ENCODE measurements at places on chromosomes 2 and 18.

DNA sequence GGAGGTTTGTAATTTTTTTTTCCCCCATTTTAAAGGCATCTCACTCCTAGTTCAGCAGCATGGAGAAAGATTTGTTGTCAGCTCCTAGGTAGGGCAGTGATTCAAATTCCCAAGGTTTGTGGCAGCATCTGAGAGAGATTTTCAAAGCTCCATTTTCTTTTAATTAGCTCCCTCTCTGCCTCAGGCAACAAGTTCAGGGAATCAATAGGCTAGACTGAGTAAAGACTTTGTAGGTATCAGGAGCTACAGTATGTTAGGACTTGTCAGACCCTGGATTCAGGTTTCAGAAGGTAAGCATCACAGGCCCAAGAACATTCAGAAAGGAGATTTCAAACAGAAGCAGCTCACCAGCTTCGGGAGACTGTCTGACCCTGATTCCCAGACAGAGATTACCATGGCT lies 273.3 kb upstream of the ERBB4 start:
- no peak for DNase-seq

DNA sequence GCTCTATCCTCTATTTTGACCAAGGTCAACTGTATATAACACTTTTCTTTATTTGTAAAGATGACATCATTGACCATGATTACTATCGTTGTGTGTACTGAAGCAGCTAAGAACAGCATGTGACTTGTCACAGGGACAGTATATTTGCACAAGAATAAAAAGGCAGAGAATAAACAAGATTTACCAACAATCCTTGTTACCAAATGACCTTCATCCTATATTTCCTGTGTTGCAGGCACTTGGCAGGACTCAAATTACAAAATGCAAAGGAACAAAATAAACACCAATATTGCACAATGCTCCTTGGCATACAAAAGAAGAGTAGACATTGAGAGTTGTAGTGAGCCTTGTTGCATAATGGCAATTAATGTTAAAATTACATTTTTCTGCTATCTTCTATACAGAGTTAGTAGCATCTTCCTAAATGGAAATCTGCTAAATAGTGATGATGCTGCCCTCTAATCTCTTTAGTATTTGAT lies 61.8 kb downstream of the RFTN2 start:
- DNase-seq: peak; percentile 40

- no peak for DNase-seq
Measured at GRCh38 chr2:97900806-97901205, 94.9 kb downstream of the TMEM131 start.

GRCh38 chr2:11773747-11774525 lies 27.5 kb downstream of the LPIN1 start:
- DNase-seq: no peak

DNA sequence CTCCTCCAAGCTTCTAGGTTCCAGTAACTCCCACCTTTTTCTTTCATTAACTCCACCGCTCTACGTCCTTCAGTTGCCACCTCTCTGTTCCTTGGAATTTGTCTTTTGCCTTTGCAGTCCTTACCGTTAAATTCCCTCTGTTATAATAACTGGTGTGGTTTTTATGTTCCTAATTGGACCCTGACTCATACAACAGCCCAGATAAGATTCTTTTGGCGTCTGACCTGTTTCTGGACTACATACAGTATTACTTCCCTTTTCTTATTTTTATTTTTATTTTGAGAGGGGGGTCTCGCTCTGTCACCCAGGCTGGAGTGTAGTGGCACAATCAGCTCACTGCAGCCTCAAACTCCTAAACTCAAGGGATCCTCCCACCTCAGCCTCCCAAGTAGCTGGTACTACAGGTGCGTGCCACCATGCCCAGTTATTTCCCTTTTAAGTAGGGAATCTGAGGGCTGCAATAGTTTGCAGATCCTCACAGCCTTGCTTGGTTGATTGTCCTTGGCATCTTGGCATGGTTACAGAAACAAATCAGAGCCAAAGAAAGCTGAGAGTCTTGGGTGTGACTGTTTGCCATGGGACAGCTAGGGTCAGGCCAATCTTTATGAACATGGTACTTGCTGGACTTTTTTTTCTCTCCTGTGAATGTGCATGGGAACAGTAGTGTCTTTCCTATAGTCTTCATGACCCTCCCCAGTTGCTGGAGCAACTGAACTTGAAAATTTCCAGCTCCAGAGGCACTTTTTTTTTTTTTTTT lies 22.0 kb downstream of the TCF23 start:
- no peak for DNase-seq

GRCh38 chr2:191845248-191845715 lies 1.6 kb downstream of the CAVIN2 start:
- DNase-seq: no peak

DNA sequence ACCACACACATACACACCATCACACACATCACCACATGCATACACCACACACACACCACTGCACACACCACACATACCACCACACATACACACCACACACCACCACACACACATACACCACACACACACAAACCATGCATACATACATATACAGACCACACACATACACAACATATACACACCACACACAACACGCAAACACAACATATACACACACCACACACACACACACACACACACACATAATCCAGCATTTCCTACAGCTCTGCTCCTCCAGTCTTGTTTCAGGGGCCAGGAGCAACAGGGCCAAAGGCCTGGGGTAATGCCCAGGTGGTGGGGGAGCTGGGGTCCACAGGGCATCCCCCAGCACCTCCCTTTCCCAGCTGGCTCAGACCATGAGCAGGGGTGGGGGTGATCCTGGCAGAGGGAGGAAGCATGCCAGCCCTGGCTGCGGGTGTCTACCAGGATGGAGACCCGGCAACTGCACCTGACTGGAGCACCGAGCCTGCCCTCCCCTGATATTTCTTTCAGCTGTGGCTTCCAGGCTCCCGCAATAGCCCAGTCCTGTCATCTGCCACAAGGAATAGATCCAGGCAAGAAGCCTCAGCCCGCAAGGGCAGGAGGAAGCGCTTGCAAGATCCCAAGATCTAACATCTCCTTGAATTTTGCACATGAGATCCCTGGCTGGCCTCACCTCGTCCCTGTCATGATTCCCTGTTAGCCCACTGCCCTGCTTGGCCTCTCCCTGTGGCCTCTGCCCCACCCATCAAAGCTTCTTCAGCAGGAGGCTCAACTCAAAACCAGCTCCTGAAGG lies 196.9 kb downstream of the TNS1 start:
- DNase-seq: no peak

DNA sequence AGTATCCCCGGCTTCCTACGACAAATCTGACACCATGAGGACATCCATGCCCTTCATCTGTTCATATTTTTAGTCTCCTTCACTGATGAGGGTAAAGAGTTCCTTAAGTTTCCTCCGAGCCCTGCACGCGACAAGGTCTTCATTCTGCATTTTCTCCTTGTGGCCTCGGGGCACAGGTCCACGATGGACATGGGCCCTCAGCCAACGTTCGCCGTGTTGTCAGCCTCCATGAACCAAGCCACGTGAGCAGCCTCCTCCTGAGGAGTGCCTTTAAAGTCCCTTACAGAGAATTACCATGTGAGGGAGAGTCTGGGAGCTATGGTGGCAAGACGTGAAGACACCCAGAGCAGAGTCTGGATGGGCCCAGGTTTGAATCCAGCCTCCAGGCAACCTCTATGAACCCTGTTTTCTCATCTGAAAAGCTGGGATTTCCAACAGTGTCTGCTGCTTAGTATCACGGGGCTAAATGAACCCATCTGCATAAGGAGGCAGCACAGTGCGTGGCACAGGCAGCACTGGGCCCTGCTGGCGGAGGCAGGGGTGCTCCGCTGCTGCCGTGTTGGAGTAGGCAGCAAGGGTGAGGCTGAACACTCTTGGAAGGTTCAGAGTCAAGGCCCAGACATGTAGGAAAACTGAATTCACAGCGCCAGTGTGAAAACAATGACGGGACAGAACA lies 54.1 kb downstream of the EIPR1 start:
- DNase-seq: no peak

GRCh38 chr2:160213511-160213910 lies 13.4 kb upstream of the ITGB6 start:
- no peak for DNase-seq

DNA sequence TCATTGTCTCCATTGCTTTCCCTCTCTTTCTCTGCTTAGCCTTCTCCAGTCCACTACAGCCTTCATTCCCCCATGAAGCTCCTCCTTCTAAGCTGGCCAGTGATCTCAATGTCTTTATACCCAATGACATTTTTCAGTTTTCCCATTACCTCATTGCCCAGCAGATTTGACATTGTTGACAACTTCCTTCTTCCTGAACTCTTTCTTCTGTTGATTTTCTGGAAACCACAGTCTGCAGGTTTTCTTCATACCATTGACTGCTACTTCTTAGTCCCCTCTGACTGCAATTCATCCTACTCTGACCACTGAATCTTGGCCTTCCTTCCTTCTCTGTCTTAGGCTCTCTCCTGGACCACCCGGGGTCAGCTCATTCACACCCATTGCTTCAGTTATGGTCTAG lies 22.9 kb upstream of the SPP2 start:
- DNase-seq: no peak

- DNase-seq: peak; percentile 75
Measured at GRCh38 chr2:62219407-62220159, 23.7 kb downstream of the B3GNT2 start.

DNA sequence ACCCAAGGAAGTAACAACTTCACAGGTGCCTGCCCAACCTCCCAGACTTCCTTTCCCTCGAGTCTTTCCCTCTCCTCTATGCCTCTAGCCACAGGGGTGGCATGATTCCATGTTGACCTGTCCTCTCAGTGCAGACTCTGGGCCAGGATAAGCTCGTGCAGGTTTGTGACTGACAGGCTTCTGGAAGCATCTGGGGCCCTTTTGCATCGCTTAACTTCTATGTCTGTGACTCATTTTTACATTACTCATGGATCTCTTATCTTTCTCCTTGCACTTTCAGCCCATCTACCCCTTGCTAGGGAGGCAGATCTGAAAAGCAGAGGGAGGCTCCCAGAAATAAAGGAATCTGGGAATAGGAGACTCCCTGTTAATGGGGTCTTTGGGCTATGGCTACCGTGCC lies 98.5 kb upstream of the RIOK3 start:
- DNase-seq: no peak

Data from suppressor macrophage treated with lipopolysaccharide for 4 hours (primary cell).